Amniotic stem cell (primary cell): ENCODE measurements at places on chromosomes 11 and 22.

- no peak for DNase-seq
These were observed 107.2 kb downstream of the SWAP70 start for GRCh38 chr11:9771071-9771511.

GRCh38 chr11:120499088-120499487 is 12.5 kb upstream of the GRIK4 start:
- no peak for DNase-seq

GRCh38 chr11:130561441-130561881 is 113.0 kb downstream of the ADAMTS15 start:
- no peak for DNase-seq

DNA sequence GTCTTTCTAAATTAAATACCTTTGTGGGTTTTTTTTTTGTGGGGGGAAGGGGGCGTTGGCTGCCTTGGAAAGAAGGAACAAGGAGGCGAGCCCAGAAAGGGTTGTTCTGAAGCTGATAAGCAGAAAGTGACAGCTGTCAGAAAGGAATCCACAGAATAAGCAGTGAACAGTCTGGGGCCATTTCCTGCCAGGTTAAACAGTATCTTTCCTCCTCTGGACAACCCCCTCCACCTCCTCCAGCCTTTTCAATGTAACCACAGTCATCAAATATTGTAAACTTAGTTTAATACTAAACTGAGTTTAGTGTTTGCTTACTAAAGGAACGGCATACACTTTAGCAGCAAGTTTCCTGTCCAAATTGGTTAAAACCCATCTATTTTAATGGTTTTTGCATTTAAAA is 271.2 kb upstream of the SYN3 start:
- DNase-seq: no peak

- no peak for DNase-seq
These were observed 686 bp downstream of the USP2 start for GRCh38 chr11:119380827-119381180.

DNA sequence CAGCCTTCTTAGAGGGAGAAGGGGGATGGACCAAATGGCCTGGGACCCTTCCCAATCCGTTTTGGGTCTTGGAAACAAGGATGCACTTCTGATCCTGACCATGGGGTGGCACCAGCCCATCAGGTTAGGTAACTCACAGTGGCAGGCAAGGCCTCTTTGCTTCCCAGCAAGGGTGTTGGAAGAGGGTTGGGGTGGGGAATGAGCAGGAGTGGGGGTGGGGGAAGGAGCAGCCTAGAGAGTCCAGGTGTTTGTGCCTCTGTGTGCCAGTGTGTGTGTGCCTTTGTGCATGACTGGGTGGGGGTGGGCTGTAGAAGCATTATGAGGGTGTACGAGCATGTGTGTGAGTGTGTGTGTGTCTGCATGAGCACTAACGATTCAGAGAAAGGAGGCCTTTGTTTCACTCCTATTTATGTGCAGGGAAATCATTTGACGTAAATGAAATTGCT is 213.1 kb downstream of the INSC start:
- no peak for DNase-seq

GRCh38 chr11:80383655-80384054 is 942.8 kb upstream of the TENM4 start:
- DNase-seq: no peak

DNA sequence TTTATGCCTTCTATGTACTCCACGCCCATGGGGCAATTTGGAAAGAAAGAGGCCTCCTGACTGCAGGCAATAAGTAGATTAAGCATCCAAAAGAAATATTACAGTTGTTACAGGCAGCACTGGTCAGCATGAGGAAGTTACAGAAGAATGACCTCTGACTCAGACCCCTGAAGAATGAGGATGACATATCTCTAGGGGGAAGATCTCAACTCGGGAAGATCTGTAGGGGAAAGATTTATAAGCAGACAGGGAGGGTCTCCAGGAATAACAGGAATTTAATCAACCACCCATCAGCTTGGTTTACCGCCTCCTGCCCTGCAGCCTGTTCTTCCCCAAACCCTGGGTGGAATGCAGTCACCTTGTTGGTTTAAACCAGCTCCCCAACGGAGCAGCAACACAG is 58.0 kb downstream of the RCN1 start:
- DNase-seq: no peak

DNA sequence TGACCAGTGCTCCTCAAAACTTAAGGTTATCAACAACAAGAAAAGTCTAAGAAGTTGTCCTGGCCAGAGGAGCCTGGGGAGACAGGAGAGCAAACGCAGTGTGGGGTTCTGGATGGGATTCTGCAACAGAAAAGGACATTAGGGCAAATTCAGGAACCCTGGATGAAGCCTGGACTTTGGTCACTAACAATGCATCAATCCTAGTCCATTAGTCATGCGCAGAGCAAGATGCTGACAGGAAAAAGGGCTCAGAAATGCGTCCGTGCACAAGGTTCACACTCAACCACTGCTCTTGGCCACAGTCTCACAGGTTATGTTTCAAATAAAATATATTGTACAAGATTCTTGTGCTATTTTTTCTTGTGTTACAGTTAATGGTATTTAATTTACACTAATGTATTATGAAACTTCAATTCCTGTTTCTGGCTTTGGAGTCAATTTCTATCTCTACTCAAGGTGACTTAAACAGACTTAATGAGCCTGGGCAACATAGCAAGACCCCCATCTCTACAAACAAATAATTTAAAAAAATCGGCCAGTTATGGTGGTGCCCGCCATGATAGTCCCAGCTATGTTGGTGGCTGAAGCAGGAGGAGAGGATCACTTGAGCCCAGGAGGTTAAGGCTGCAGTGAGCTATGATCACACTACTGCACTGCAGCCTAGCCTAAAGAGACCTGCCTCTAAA is 13.6 kb downstream of the GNB1L start:
- no peak for DNase-seq

- no peak for DNase-seq
These were observed 28.2 kb downstream of the SEZ6L start for GRCh38 chr22:26197425-26197824.

- no peak for DNase-seq
These were observed 200.1 kb upstream of the GUCY1A2 start for GRCh38 chr11:107218123-107219013.

- DNase-seq: no peak
These were observed 56.6 kb downstream of the ARHGEF12 start for GRCh38 chr11:120392793-120393192.

- no peak for DNase-seq
These were observed 972 bp upstream of the TSSC4 start for GRCh38 chr11:2399488-2400068.

- DNase-seq: peak; percentile 93
These were observed 50.5 kb upstream of the SHISAL1 start for GRCh38 chr22:44363013-44363979.

DNA sequence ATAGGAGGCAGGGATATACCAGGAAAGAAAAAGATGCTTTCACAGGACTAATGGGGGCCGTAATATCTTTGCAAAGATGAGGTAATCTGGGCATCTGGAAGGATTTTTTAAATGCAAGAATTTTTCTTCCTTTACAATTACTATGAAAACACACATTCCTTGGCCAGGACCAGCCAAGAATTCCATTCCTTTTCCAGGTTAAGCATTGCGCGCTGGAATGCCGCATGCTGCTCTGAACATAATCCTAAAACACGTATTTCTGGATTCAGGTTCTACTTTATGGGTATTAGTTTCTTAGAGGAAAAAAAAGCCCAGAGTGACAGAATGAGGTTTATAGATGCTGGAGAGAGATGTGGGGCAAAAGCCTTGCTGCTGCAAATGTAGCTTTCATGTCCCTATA is 99.4 kb upstream of the SORL1-AS1 start:
- no peak for DNase-seq

DNA sequence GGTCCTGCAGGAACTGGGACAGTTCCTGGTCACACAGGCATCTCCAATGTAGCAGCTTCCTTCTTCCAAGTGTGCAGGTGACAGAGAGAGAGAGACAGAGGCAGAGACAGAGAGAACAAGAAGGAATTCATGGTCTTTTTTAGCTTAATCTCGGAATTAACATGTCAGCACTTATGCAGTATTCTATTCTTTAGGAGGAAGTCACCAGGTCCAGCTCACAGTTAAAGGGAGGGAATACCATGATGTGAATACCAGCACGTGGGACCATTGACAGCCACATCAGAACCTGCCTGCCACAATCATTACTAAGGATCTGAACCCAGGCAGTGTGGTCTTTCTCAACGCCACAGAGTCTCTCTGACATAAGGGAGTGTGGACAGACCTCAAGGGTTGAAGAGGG is 341.6 kb downstream of the MN1 start:
- DNase-seq: no peak

- DNase-seq: no peak
These were observed 21.1 kb downstream of the FXYD6 start for GRCh38 chr11:117855186-117855845.

DNA sequence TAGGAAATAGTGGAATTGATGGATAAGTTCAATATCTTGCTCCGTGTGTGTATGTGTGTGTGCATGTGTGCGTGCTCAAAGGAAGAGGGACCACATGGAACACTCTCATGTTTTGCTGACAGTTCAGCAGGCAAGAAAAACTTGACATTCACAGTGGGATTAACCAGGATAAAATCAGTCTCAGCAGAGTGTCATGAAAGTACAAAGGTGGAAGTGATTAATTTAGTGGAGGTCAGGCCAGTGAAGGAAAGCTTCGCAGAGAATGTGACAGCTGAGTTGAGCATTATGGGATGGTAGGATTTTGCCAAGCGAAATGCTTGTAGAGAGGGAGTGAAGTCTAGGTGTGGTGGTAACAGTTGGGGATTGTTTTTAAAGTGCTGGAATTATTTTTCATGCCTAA is 15.7 kb upstream of the FBXO3 start:
- no peak for DNase-seq

DNA sequence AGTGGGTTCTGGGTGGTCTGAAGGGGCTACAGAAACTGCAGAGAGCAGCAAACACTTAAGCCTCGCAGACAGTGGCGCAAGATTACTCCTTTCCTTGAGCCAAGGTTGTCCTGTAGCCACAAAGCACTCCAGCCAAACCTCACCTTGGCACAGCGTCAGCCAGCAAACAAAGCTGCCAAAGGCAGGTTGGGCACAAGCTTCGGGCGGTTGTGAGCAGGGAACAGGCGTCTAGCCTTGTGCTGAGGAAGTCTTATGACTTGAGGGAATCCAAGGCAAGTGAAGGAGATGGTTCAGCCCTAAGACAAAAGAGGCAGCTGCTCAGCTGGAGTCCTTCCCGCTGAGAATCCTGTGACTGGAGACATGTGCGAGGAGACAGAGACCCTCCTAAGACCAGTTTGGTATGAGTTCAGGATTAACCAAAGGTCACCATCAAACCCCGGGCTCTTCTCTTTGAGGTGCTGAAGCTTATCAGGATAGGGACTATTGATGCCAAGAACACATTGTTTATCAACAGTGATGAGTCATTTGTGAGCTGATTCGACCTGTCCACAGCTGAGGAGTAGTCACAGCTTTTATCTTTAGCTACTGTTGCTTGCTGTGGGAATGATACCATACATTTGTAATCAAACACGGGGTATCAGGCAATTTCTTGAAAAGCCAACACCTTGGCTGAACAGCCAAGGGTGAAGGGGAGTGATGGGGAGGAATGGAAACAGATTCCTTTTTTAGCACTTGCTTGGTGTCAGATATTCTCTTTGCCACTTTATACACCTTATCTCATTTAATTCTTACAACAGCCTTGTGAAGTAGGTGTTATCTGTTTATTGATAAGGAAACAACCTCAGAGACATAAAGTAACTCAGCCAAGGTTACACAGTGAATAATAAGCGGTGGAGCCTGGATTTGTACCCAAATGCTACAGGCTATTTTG is 4.6 kb downstream of the ADM start:
- DNase-seq: no peak

GRCh38 chr11:95461858-95462257 is 230.9 kb upstream of the SESN3 start:
- no peak for DNase-seq

GRCh38 chr11:6609502-6610015 is 2.5 kb downstream of the TAF10 start:
- no peak for DNase-seq

DNA sequence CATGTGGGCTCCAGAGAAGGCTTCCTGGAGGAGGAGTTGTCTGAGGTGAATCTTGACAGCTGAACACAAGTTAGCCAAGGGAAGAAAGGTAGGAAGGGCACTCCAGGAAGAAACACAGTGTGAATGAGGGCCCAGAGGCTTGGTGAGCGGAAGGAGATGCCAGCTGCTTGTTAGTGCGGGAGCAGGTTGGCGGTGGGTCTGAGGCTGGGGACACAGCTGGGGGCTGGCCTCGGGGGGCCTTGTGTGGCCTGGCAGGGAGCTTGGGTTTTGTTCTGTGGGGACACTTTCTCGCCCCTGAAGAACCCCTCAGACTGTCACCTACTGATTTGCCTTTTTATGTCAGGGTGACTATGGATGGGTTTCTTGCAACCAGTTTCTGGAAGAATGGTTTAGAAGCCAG is 160.0 kb downstream of the ST3GAL4 start:
- no peak for DNase-seq

GRCh38 chr22:30816413-30816812 is 121.7 kb downstream of the OSBP2 start:
- no peak for DNase-seq

GRCh38 chr22:46895753-46896152 is 133.3 kb downstream of the TBC1D22A start:
- no peak for DNase-seq

DNA sequence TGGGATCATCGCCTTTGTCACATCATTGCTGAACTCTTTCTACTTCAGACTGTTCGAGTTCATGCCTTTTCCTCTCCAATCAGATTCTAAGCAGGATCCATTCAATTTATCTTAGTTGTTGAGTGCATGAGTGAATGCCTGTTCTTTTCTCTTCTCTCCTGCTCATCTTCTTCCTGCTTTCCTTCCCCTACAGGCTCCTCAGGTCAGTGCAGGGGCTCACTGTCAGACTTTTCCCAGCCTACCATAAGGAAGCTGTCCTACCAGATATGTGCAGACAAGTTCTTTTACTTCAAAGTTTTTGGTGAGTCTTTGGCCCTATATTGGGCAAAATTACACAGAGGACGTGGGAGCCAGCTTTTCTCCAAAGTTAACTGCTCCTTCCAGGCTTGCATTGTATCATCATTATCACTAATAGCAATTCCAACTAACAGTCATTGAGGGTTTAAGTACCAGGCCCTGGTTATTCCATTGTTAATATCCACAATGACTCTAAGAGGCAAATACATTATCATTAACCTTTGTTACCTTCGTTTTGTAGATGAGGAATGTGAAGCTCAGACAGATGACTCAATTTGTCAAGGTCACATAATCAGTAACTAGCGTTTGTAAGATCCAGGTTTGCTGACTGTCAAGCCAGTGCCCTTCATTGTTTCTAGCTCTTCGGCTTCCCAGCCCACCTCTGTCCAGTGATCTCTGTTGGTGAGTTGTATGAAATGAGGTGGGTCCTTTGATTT is 30.4 kb downstream of the OR6Q1 start:
- DNase-seq: no peak

GRCh38 chr22:20400606-20401375 is 6.8 kb downstream of the ZNF74 start:
- no peak for DNase-seq

- DNase-seq: no peak
These were observed 26.7 kb downstream of the SERGEF start for GRCh38 chr11:17986007-17986710.

DNA sequence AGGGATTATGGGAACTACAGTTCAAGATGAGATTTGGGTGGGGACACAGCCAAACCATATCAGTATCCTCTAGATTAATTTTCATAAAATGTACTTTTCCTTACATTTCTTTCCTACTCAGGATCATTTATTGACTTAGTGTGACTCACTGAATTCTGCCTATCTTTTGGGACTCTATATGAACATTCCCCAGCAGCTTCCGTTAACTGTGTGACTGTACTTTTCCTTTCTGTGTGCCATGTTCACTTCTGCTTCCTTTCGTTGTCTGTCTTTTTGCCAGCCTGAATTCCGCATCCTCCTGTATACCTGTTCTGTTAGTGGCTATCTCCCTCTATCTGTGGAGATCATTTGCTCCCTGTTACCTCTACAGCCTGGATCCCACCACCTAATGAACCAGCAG is 48.8 kb downstream of the SPECC1L start:
- DNase-seq: peak; percentile 11
